Naive B cell (primary cell): ENCODE measurements at places on chromosomes 7 and 10.

- DNase-seq, result no peak
Measured at GRCh38 chr7:133776266-133776665, 350.9 kb upstream of the LRGUK start.

- DNase-seq, result no peak
Measured at GRCh38 chr10:10886861-10887531, 130.7 kb upstream of the CELF2 start.

- no peak for DNase-seq
Measured at GRCh38 chr10:118498623-118499022, 96.8 kb downstream of the PRLHR start.

GRCh38 chr7:104156842-104157277 lies 51.0 kb downstream of the ORC5 start:
- DNase-seq, result no peak

- no peak for DNase-seq
Measured at GRCh38 chr7:151682831-151683614, 163.3 kb upstream of the RHEB start.

- no peak for DNase-seq
Measured at GRCh38 chr10:10279906-10280305, 737.8 kb upstream of the CELF2 start.

DNA sequence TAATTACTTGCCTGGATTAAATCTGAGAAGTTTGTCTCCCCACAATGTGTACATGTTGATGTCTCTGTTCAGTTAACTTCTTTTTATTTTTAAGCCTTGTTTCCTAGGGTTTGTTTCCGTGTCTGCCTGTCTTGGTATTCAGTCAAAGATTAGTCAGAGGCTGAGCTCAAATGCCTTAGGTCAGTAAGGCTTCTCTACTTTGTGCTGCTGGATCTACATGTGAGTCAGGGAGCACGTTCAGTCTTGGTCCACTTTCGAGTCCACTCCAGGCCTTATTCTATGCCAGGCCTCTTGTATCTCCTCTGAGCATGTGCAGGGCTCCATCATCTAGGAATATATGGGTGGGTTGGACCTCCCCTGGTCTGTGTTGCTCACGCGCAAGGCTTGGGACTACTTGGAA lies 93.3 kb upstream of the FZD8 start:
- no peak for DNase-seq

GRCh38 chr10:86793696-86794095 lies 37.3 kb downstream of the BMPR1A start:
- no peak for DNase-seq

GRCh38 chr10:48968036-48968435 lies 28.4 kb upstream of the LRRC18 start:
- no peak for DNase-seq

- no peak for DNase-seq
Measured at GRCh38 chr7:143372070-143372469, 9.1 kb upstream of the ZYX start.

DNA sequence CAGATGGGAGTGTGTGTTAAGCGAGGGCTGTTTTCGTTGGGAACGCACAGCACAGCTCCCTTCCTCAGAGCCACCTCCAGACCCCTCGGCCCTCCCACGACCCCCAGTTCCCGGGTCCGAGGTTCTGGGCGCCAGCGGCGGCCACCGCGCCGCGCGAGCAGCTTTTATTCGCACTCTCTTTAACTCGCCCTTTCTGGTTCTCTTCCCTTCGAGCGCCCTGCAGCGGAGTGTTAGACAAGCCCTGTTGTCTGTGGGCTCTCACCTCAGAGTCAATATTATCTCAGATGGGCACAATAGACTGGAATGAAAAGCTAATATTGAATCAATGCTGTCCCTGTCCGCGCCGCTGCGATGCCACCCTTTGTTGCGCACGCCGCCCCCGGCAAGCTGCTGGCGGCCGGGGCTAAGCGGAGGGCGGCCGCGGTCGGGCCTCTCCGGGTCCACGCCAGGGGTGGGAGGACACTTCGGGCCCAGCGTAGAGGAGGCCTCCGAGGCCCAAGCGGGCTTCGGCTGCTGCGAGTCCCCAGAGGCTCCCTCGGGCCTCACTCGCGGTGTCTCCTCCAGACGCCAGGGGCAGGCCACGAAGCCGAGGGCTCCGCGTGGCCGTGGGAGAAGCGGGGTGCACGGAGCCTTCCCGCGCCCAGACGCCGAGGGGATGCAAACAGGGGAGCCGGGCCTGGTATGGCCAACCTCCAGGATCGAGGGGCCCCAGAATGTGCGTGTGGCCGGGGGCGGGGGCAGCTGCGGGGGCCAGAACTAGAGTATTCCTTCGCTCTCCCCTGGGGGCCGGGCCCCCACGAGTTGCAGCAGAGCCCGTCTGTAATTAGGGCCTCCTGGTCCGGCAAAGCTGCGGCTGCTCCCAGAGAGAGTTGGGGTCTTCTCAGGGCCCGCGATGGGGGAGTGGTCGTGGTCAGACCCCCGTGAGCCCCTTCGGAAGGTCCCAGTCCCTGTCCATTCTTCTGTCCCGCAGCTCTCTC lies 7.9 kb upstream of the EMX2 start:
- DNase-seq, result no peak

- DNase-seq, result no peak
Measured at GRCh38 chr7:91319351-91319750, 55.1 kb downstream of the FZD1 start.

GRCh38 chr7:153943457-153943856 lies 108.7 kb upstream of the DPP6 start:
- no peak for DNase-seq

DNA sequence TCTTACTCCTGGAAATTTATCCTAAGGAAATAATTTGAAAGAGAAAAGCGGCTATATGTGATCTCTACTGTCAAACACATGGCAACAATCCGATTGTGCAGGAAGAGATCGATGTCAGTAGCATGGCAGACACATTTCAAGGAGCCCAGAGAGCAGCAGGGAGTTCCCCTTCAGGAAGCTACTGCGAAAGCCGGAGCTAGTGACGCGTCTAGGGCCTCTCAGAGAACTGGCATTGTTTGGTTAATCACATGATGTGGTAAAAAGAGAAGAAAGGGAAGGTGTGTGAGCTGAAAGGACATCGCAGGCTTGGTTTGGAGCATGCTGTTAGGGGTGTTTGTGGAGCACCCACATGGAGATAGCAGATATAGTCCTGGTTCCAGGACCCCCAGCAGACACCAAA lies 74.9 kb downstream of the BEND7 start:
- DNase-seq, result peak; percentile 14

- DNase-seq, result no peak
Measured at GRCh38 chr7:112059675-112060074, 146.5 kb downstream of the DOCK4 start.

DNA sequence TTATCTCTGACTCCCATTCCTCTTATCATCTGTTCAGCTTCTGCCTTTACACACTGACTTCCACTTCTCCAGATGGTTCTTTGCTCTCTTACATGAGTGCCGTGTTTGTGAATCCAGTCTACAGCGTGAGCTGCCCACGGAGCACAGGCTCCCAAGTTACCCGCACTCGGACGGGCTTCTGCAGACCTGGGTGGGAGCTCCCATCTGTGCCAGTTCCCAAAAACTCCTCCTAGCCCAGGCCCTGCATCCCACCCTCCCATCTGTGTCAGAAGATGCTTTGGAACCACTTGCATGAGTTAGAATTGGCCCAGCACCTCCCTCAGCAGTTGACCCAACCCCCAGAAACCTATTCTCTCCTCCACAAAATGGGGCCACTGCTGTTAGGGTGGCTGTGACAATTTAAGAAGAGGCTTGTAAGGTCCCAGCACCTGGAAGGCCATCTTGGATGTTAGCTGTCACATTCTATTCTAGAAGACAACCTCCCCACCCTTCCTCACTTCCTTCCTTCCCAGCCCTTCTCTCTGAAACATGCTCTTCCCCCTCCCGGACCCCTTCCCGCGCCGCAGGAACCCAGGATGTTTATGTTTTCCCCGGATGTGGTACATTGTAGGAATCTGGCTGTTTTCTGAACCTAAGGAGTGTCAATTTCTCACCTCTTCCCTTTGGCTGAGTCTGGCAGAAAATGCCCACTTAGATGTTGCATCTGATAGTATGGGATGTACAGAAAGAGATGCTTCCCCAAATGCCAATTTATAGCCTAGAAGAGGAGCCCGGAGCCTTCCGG lies 79.2 kb downstream of the CCDC3 start:
- no peak for DNase-seq

DNA sequence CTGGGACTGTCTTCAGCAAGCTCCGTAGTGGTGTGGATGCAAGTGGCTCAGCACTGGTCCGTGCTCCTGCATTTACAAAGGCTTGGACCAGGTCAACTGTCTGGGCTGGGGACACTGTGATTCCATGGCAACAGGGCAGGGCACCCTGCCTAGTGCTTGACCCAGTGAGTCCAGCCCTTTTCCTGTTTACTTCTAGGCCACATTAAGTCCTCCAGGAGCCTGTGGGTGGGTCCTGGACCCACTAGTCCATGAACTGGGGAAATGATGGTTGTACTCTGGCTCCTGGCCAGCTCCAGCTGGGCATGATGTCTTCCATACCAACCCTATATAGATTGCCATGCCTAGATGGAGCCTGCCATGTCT lies 152.0 kb downstream of the RPS24 start:
- DNase-seq, result no peak

DNA sequence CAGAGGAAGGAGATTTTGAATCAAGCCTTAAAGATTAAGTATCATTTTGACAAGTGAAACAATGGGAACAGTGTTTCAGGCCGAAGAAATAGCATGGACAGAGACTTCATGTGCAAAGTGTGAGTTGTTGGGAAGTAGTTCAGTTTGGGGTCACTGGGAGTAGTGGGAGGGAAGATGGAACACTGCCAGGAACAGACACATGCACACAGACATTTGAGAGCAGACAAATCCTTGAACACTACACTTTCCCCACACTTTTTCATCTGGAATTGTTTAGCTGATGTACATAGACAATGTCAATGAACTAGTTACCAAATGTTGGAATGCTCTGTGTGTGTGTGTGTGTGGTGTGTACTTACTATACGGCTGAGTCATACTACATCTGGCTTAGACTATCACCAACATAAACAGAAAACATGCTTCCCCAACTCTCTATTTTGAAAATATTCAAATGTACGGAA lies 52.4 kb upstream of the LRRC17 start:
- no peak for DNase-seq

GRCh38 chr7:128853799-128854198 lies 8.9 kb upstream of the ATP6V1F start:
- DNase-seq, result no peak

DNA sequence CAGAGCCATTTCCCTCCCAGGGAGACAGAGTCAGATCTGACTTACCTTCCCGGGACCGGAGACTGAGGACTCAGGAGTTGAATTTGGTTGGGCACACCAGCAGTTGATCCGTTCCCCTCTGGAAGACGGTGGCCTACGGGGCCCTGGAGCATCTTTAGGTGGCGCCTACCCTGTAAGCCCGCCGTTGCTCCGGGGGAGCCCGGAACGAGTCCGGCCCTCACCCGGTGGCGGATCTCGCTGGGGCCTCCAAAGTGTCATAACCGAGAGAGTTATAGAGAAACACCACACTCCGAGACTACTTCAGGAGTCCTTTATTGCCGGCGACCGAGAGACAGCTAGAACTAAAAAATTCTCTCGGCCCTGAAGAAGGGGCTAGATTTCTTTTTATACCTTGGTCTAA lies 182.8 kb upstream of the MBL2 start:
- DNase-seq, result no peak

- peak; percentile 43 for DNase-seq
Measured at GRCh38 chr10:24722676-24723385, 856 bp downstream of the ARHGAP21 start.

DNA sequence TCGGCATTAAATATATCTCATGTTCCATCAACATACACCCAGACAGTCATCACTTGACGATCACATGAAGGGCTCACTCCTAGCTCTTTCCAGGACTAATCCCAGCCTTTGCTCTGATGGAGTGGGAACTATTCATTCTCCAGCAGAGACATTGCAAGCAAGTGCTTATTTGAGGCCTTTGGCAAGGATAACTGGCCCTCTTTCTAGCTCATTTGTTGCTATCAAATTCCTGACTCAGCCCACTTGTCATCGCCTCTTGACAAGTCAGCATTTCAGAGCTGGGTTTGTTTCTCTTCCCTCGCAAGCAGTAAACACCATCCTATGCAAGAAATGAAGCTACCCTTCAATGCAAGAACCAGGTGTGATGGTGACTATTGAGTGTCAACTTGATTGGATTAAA lies 1165.7 kb upstream of the AUTS2 start:
- DNase-seq, result no peak

- DNase-seq, result no peak
Measured at GRCh38 chr7:102875700-102876295, 37.0 kb upstream of the LRRC17 start.

DNA sequence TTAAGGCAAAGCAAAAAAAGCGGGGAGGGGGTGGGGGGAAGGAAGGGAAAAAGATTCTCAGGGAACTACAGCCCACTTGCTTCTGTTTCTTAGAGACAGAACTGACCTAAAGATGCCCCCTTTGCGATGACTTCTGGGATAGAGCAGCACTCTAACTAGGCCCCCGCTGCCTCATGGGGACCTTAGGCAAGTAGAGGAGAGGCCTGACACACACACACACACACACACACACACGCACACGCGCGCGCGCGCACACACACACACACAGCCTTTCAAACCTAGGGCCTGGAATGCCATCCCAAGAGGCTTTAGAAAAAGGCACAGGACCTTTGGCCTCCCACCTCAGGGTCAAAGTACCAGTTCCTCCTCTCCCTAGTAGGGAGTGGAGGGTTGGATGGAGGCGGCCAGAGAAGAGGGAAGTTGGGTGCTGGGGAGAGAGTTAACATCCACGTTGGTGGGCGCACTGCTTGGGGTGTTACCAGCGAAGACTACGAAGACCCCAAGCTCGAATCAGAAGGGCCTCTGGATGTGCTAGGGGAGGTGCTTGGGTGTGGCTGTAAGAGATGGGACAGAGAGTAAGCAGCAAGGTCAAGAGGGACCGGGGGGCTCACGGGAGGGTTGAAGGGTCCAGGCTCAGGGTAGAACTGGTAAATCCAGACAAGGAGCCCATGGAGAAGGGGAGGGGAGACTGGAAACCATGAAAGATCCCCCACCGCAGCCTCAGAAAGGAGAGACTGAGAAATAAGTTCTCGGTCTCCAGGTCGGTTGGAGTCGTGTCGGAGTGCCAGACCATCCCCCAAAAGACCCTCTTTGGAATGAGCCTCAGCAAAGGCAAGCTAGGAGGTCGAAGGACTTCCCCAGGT lies 1.2 kb upstream of the COL1A2 start:
- no peak for DNase-seq

- no peak for DNase-seq
Measured at GRCh38 chr7:116534790-116535189, 10.0 kb downstream of the CAV1 start.

- peak; percentile 31 for DNase-seq
Measured at GRCh38 chr7:134632937-134633540, 13.6 kb upstream of the BPGM start.

GRCh38 chr7:16089801-16090200 lies 331.5 kb downstream of the CRPPA start:
- no peak for DNase-seq

- no peak for DNase-seq
Measured at GRCh38 chr7:148434181-148434757, 156.3 kb upstream of the C7orf33 start.

DNA sequence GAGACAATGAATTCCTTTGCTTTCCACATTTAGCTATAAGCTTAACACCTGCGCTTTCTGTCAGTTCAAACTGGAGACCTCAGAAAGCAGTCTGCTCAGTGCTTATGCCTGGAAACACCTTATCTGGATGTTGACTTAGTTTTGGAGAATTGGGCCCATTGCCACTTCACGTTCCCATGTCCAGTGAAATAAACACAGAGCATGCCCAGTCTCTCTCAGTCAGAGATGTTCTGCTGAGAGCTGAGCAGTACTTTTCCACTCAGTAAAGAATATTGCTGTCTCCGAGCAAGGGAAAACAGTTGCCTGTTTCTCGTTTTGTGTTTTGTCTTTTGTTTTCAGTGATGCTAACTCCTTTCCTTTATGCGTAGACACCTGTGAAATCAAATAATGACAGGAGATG lies 83.2 kb upstream of the PRR15 start:
- no peak for DNase-seq

- DNase-seq, result no peak
Measured at GRCh38 chr7:73841689-73842066, 638 bp downstream of the METTL27 start.
